ENCODE measurements at places on chromosomes 5 and 9.

DNA sequence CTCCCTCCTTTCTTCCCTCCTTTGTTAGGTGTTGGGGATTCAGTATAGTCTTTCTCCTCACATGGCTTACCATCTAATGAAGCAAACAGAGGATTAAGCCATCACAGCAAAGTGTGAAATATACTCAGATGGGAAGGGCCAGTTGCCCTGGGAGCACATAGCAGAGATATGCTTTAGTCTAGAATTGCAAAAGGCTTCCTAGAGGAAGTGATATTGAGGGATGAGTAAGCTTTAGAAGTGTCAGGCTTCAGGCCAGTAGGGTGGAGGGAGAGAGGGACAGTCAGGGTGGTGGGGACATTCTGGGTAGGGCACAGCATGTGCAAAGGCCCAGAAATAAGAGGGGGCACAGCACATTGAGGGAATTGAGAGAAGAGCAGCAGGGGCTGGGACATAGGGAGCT lies 46.2 kb upstream of the GLRA1 start:
- no peak for DNase-seq

DNA sequence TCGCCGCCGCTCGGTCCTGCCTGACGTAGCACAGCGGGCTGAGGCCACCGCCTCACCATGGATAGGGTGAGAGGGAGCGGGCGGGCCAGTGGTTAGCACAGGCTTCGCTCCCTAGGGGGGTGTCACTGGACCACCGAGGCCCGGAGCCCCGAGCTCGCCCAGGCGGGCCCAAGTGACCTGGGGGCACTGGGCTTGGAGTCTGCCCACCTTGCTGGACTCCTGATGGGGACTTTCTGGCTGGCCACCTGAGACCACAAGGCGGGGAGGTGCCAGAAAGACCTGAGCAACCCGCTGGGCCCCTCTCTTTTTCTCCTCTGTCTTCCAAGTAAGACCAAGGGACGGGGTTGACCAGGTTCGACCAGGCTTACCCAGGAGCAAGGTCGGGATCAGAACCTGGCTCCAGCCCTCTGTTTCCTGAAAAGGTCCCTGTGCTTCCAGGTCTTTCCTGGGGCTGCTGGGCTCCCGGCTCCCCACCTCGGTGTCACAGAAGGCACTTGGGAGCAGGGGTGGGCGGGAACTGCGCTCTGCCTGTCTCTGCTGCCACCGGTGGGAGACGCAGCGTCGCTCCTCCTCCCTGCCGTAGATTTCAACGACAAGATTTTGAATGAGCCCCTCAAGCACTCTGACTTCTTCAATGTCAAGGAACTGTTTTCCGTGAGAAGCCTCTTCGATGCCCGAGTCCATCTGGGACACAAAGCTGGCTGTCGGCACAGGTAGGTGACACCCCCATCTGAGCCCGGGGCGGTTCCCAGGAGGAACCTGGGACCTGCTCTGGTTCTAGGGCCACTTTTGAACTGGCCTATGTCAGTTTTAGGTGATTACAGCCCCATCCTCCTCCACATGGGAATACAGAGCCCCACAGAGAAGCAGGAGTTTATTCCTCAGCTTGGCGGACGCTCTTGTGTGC lies 1.0 kb downstream of the MRPS2 start:
- DNase-seq, result peak; percentile 36

DNA sequence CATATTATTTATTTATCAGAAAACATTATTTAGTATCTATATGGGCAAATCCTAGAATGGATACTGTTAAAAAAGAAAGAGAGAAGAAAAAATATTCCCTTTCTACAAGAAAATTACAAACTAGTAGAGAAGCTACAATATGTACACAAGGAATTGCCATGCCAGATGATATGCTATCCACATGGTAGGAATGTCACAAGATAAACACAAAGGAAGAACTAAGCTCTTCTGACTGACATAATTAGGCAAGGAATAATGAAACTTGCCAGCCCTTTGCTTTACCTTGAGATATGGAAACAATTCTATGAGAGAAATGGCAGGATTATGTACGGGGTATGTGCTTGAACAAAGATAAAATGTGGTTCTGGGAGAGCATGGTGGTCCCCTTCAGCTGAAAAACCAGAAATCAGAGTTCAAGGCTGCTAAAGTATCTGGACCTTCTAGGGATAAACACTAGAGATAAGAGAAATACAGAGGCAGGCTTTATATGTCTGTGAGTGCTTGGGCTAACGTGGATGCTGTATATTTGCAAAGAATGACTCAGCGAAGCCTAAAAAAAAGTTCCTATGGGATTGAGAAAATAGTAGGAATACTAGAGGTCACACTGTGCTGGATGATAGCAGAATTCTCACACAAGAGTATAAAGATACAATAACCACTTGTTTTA lies 451.6 kb downstream of the TLE1 start:
- peak; percentile 25 for DNase-seq

- no peak for DNase-seq
Measured at GRCh38 chr9:88890546-88890945, 100.7 kb upstream of the S1PR3 start.

GRCh38 chr5:141567513-141568117 lies 51.2 kb downstream of the DIAPH1 start:
- DNase-seq, result peak; percentile 53

- DNase-seq, result peak; percentile 87
Measured at GRCh38 chr5:142981886-142982820, 212.0 kb downstream of the ARHGAP26 start.

DNA sequence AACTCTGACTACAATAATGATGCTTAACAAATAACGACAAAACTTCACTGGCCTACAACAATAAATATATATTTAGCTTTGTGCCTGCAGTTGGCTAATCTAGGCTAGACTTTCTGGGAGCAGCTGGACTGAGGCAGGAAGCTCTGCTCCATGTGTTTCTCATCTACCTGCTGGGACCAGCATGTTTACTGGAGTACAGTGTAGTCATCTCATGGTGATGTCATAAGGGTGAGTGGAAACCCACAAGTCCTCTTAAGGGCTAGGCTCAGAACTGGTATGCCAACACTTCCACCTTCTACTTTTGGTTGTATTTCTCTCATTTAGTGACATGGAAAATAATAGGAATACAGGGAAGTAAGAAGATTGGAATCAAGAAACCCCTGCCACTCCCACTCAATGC lies 85.7 kb upstream of the NIPBL start:
- peak; percentile 54 for DNase-seq

DNA sequence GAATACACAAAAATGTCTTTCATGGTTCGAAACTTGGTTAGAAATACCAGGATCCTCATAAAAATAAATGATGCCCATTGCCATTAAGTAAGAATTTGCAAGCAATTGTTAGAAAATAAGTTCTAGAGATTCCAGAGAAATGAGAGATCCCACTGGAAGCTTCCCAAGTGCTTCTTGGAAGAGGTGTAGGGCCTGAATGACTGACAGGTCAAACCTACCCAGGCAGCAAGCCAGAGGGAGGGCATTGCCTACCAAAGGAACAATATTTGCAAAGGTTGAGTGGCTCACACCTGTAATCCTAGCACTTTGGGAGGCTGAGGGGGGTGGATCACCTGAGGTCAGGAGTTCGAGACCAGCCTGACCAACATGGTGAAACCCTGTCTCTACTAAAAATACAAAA lies 777.0 kb upstream of the WWC1 start:
- DNase-seq, result no peak

DNA sequence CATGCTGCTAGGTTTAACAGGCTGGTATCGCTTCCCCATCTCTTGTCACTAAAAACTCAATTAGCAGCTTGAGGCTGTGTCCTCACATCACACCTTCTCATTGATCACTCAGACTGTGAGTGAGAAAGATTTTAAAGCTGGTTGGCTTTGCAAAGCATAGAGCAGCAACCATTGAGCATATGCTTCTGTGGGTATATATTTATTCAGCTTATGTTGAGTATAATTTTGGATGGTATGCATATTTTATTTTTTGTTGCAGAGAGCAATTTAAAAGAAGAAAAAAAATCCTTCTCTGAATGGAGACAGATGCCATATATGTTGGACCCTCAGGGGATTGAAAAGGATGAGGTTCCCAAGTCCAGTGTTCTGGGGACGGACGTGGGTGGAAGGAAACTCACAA lies 162.6 kb downstream of the TRIM32 start:
- DNase-seq, result no peak

- DNase-seq, result no peak
Measured at GRCh38 chr9:19149230-19149629, 21.9 kb upstream of the PLIN2 start.

- no peak for DNase-seq
Measured at GRCh38 chr5:13809921-13810320, 134.6 kb downstream of the DNAH5 start.
